NCI-H1092 treated with DMSO at 0.1 percent for 48 hours (cell line): ENCODE measurements at places on chromosomes 16 and 17.

GRCh38 chr16:5041600-5042133, 7.9 kb upstream of the NAGPA start:
- DNase-seq: no peak

DNA sequence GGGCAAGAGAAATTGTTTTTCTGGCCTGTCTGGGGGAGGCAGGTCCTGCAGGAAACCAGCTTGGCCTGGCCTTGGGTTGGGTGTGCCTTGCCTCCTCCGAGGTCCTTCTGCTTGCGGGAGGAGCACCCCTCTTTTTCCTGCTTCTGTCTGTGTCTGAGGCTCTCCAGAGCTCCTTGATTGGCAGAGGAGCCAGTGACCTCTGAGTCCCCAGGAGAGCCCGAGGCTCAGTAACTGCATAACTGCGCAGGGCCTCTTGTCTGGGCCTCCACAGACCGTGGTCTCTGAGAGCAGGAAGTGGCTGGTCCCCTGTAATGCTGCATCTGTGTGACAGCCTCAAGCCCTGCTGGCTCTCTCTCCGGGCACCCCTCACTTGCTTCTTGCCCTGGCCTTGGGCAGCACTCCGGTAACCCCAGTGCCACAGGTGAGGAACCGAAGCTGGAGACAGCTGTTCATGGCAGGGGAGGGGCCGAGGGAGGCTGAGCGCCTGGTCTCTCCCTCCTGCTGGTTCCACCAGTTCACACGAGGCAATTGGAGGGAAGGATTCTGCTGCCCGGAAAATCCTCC, 1.6 kb downstream of the CAPN15 start:
- no peak for DNase-seq

GRCh38 chr17:29138971-29139691, 41.1 kb downstream of the MYO18A start:
- no peak for DNase-seq

- peak; percentile 92 for DNase-seq
Measured at GRCh38 chr17:1251866-1252608, 18.2 kb upstream of the BHLHA9 start.

DNA sequence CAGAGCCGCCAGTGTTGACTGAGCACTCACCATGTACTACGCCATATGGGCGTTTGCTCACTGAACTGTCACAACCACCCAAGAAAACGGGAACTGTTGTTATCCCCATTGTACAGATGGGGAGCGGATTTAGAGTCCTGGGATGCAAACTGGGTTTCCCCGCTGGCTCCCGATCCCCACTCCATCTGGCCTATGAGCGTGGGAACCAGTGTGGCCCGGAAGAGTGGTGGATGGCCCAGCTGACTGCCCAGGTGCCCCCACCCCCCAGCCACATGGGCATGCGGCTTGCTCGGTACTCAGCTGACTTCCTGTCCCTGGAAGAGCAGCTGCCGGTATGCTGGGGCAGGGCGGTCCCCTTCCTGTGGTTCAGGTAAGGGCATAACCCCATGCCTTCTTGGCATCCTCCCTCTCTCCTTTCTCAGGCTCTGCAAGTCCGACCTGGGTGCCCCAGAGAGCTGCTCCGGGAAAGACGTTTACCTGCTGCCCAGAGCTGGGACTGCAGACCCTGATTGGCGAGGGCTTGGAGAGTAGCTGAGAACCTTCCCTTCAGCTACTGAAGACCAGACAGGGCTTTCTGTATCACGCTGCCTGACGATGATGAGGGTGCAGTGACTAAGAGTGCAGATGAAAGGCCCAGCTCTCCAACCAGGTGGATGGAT, 16.2 kb downstream of the SOCS3 start:
- DNase-seq: no peak

DNA sequence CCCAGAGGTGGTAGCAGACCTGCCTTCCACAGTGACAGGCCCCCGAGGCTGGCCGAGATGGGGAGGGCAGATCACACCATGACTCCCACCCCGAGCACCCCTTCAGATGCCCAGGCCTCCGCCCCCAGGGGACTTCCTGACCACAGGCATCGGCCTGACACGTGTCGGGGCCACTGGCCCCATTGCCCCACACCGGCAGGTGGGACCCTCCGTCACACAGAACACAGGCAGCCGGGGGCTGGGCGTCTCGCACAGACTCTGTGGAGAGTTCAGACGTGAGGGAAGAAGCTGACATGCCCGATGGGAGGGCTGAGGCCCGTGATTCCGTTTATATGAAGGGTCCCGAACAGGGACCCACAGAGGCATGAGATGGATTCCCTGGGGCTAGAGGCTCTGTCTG, 51.3 kb upstream of the GNG13 start:
- no peak for DNase-seq
